ENCODE measurements at places on chromosomes 13 and 19.
A peak's percentile ranks its signal among the peaks of the same experiment; 100 is the strongest.

DNA sequence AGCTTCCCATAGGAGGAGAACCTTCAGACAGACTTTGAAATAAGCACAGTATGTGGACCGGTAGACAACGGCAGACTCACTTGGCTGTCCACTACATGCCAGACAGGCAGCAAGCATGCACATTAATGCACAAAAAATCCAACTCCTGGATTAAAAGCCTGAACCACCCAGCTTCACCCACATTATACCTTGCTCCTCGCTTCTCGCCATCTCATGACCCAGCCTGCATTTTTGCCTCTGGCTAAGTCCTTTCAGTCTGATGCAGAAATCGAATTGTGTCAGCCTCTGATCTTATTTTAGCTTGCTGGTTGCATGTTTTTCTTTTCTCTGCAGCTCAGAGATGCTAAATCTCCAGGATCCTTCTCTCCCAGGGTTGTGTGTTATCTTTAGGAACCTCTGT is 358.7 kb downstream of the RFC3 start:
- DNase-seq: no peak

GRCh38 chr19:39379865-39380396 is 11.0 kb downstream of the PAF1 start:
- no peak for DNase-seq

- no peak for DNase-seq
Measured at GRCh38 chr13:52797176-52797575, 51.3 kb downstream of the PCDH8 start.

GRCh38 chr19:10861103-10861651 is 10.2 kb upstream of the CARM1 start:
- no peak for DNase-seq

DNA sequence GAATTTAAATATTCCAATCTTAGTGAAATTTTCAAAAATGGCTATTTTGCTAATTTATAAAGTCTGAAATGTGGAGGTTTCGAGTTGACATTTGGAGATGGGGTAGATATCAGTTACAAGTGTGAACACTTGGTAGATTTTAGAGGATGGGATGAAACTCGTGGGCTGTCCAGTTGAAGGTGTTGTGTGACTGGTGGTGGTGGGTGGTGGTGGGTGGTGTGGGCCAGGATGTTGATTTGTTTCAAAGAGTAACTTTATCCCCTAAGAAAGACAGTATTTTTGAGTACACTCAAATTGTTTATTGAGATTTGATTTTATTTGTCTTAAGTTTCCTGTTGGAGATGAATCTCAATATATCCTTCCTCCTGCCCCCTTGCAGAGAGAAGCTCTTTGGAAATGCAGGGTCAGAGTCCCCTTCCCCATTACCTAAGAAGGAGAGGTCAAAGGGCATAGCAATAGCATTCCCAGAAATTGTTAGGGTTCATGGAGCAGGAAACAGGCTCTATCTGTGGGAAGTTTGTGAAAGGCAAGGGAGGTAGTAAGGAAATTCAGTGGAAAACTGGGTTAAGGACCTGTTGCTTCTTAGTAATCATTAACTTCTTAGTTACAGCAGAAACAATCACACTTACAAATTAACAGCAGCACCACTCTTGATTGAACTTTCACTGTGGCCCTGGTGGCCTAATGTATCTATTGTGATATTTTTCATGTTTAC is 133.6 kb upstream of the RNF113B start:
- no peak for DNase-seq

- DNase-seq: peak; percentile 0
Measured at GRCh38 chr19:52270266-52270885, 989 bp downstream of the ZNF766 start.

GRCh38 chr13:94673851-94674250 is 38.5 kb downstream of the SOX21 start:
- no peak for DNase-seq

Measured in putamen (tissue), 1 donor.